ENCODE measurements at places on chromosomes 2 and 18.

DNA sequence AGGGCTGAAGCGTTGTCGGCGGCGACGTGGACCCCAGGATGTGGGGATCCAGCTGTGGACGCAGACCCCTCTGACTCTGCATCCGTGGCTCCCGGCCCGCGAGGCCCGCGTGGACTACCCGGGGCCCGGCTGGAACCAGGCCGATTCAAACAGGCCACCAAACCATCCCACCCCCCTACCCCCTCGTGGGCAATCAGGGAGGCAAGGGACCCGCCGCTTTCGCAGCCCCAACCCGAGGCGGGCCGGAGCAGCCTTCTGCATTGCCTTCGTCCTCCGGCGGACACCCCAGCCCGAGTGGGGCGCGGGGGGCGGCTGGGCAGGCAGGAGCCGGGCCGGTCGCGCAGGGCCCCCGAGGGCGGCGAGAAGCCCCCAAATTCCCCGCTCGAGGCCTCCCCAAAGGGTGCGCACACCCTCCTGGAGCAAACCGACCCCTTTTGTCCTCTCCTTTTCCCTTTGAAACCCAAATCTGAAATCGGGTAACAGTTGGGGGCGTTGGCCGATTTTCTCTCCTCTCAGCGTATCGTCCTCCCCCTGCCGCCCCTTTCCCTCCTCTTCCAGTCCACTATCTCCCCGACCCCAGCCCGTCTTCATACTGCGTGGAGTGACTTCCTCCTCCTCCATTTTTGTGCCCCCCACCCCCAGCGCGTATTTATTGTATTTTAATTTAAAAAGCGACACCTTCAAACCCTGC lies 7.4 kb downstream of the SP9 start:
- no peak for DNase-seq

DNA sequence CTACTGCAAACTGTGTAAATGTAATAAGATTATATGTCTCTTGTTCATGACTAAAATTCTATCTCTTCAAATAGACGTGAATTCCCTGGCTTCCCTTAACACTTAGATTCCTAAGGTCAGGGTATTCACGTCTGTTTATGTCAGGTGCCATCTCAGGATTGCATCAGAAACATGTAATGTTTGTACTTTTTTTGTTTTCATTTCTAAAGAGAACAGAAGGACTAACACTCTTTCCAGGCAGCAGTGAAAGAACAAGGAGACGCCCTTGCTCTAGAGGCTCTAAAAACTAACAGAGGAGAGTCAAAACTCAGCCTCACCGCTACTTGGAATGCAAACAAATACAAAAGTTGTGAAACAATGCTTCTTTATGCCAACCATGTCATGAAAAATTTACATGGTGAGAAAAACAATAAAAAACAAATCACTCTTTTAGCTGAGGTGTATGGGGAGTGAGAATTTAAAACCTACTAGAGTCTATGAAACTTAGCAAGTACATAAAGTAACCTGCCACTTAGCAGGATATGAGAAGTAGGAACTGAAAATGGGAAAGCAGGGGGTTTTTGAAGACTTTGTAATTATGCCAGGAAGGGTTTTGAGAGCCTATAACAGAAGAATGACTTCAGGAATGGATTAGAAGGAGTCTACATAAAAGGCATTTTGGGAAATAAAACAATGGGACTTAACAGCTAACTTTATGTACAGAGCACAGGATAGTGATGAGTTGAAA lies 522.7 kb downstream of the THSD7B start:
- DNase-seq, result no peak

- no peak for DNase-seq
Observed at GRCh38 chr2:73059106-73059505, 12.4 kb downstream of the SFXN5 start.

DNA sequence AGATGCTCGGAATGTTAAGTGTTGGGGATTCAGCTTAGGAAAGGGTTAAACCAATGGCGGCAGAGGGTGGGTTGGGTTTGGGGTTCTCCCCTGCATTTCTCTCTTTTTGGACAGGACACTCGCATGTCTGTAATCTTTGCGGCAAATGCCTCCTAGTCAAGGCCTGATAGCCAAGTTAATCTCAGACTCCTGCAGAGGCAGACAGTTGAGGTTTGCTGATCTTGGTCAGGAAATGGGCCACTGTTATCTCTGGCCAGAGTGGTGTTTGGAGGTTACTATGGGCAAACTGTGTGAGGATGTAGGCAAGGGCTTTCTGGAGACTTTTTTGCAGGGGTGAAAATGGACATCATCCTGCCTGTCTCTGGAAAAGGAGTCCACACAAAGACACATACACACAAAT lies 188.8 kb downstream of the SETBP1 start:
- no peak for DNase-seq

GRCh38 chr2:205758051-205758450 lies 75.8 kb downstream of the NRP2 start:
- DNase-seq, result peak; percentile 53

- DNase-seq, result no peak
Observed at GRCh38 chr2:194725169-194725568, 931.9 kb upstream of the SLC39A10 start.

- no peak for DNase-seq
Observed at GRCh38 chr2:647691-648231, 29.4 kb downstream of the TMEM18 start.

DNA sequence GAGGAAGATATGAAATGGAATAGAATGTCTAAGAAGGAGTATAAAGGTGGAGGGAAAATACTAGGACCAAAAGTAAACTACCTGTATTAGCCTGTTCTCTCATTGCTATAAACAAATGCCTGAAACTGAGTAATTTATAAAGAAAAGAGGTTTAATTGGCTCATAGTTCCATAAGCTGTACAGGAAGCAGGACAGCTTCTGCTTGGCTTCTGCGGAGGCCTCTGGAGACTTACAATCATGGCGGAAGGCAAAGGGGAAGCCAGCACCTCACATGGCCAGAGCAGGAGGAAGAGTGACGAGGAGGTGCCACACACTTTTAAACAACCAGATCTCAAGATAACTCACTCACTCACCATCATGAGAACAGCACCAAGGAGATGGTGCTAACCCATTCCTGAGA lies 32.9 kb upstream of the TMEM177 start:
- no peak for DNase-seq

DNA sequence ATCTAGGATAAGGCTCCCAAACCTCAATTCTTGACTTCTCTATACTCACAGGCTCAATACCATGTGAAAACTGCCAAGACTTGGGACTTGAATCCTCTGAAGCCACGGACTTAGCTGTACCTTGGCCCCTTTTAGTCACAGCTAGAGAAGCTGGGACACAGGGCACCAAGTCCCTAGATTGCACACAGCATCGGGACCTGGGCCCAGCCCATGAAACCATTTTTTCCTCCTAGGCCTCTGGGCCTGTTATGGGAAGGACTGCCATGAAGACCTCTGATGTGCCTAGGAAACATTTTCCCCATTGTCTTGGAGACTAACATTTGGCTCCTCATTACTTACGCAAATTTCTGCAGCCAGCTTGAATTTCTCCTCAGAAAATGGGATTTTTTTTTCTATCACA lies 1011.8 kb upstream of the DDX18 start:
- no peak for DNase-seq

DNA sequence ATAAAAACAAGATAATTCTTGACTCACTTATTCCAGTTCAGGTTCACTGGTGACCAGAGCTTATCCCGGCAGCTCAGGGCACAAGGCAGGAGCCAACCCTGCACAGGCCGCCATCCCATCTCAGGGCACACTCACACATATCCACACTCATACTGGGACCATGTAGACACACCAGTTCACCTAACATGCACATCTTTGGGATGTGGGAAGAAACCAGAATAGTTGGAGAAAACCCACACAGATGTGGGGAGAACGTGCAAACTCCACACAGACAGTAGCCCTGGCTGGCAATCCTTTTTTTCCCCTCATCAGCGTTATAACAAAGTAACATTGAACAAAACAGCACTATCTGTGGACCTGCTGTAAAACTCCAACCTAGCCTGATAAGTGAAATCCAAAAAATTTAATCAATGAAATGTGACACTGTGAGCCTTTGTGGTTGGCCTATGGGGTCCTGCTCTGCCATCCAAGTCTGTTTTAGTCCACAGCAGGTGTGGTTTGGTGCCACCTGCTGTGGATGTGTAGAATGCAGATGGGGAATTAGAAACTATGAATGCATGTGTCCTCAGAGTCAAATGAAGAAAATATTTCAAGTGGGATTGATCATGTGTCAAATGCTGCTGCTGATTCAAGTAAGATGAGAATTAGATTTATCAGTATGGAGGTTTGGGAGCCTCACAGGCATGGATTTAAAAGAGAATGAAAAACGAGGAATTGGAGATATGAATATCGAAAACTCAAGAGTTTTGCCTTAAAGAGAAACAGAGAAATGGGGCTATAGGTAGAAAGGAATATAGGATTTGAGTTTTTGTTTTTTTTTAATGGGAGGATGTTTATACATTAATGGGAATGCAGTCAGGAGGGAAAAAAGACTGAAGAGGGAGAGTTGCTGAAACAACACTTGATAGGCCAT lies 47.0 kb downstream of the UGP2 start:
- DNase-seq, result peak; percentile 60

- peak; percentile 46 for DNase-seq
Observed at GRCh38 chr2:160358046-160358445, 135.6 kb downstream of the RBMS1 start.

- no peak for DNase-seq
Observed at GRCh38 chr2:134079373-134079772, 174.5 kb upstream of the MGAT5 start.

- DNase-seq, result no peak
Observed at GRCh38 chr2:66926594-66927112, 470.5 kb upstream of the ETAA1 start.

GRCh38 chr18:27861539-27861938 lies 315.4 kb downstream of the CDH2 start:
- no peak for DNase-seq

DNA sequence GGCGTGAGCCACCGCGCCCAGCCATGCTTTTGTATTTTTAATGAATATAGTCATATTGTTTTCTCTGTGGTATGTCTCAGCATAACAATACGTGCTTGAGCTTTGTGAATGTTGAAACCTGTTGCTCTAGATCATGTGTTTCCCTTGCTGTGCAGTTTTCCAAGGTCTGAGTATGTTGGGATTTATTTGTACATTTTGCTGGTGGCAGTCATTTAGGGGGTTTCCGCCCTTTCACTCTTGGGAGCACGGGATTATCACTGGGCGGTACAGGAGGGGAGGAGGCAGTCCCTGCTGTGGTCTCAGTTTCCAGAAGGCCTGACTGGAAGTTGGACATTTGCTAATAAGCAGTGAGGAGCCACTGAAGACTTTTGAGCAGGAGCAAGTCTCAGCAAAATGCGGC lies 24.9 kb upstream of the CATIP start:
- no peak for DNase-seq

- DNase-seq, result no peak
Observed at GRCh38 chr2:236857781-236858180, 227.9 kb upstream of the COPS8 start.

GRCh38 chr2:188813315-188813714 lies 160.9 kb upstream of the COL3A1 start:
- DNase-seq, result no peak

Measured in kidney tubule cell (primary cell).